H7 (cell line): ENCODE measurements at places on chromosomes 4 and X.

GRCh38 chrX:19541196-19541595 is 25.9 kb upstream of the MAP3K15 start:
- no peak for DNase-seq

GRCh38 chr4:124754681-124755080 is 42.1 kb upstream of the ANKRD50 start:
- no peak for DNase-seq

DNA sequence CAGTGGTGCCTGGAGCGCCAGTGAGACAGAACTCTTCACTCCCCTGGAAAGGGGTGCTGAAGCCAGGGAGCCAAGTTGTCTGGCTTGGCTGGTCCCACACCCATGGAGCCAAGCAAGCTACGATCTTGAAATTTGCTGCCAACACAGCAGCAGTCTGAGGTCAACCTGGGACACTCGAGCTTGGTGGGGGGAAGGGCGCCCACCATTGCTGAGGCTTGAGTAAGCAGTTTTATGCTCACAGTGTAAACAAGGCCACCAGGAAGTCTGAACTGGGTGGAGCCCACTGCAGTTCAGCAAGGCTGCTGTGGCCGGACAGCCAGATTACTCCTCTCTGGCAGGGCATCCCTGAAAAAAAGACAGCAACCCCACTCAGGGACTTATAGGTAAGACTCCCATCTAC is 149.5 kb downstream of the EDA2R start:
- no peak for DNase-seq

GRCh38 chrX:48492293-48492910 is 16.4 kb upstream of the PORCN start:
- no peak for DNase-seq

GRCh38 chr4:10808591-10808990 is 124.0 kb upstream of the CLNK start:
- no peak for DNase-seq

DNA sequence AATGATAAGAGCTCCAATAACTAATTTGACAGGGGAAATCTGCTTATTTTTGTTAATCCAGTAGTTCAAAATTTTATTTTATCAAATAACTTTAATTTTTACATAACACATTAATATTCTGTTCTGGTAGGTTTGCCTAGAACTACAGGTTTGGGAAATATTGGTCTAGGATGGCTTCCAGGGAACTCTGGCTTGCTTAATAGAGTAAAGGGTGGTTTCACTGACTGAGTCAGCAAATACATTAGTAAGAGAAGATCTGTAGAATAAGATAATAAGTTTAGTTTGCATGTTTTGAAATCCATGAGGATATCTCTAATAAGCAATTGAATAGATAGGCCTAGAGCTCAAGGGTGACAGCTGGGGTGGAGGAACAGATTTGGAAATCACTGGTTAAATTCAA is 500.7 kb downstream of the ZNF674 start:
- no peak for DNase-seq

DNA sequence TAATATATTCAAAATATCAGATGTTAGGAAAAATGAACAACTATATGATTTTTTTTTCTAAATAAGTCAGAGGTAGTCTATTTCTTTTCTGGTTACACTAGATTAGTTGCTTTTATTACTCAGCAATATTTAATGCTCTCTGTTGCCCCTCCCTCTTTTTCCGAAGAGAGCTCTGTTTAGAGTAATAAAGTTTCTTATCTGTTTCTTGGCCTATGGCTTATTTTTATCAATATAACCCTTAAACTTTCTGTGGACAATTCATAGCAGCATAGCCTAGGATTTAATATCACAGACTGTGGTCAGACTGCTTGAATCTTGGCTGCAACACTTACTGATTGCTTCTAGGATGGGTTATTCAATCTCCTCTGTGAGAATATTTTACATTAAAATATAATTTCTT is 2315.4 kb upstream of the AGA start:
- DNase-seq, result no peak

DNA sequence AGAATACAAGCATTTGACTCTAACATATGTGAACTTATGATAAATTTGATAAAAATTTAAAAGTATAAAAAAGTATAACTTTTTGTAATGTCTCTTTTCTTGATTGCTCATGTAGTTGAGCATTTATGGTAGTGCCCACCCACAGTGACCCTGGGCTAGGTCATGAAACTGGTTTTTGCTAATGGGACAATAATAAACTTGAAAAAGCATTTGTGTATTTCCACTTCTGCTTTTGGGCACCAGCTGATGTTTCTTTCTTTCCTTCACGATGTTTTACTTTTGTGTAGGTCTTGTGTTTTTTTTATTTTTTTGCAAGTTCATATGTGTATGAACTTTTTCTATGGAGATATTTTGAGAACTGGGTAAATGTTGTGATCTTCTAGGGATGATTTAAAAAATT is 313.1 kb downstream of the CBLL2 start:
- no peak for DNase-seq

DNA sequence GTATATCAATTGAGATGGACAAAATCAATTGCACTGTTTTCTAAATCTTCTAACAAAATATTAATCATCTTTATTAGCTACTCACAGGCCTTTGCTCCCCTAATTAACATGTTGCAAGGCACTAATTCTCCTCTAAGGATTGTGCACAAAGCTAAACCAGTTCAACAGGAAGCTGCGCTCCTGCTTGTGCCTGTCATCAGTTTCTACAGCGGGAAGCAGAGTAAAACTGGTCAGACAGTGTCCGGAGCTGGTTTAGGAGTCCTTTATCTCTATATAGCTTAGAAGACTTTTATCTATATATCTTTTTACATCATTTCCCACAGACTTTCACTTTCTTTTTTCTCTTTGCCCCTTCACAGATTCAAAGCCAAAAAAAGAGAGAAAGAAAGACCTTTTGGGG is 79.1 kb downstream of the ELOVL6 start:
- DNase-seq, result no peak

DNA sequence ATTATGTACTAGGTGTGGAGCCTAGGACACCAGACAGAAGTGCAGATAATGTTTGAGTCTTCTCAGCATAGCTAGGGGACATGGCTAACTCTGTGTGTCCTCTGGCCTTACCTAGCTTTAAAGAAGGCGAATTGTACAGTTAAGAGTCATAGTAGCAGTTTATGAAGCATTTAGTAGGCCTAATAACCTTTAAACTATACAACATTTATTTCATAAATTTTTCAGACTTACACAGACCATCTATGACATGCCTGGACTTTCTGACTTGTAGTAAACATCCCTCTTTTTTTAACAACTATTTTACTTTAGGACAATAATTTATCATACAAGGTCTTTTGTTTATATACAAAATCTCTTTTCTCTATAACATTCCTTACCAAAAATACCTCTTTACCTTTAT is 37.4 kb downstream of the ETNPPL start:
- DNase-seq, result no peak

DNA sequence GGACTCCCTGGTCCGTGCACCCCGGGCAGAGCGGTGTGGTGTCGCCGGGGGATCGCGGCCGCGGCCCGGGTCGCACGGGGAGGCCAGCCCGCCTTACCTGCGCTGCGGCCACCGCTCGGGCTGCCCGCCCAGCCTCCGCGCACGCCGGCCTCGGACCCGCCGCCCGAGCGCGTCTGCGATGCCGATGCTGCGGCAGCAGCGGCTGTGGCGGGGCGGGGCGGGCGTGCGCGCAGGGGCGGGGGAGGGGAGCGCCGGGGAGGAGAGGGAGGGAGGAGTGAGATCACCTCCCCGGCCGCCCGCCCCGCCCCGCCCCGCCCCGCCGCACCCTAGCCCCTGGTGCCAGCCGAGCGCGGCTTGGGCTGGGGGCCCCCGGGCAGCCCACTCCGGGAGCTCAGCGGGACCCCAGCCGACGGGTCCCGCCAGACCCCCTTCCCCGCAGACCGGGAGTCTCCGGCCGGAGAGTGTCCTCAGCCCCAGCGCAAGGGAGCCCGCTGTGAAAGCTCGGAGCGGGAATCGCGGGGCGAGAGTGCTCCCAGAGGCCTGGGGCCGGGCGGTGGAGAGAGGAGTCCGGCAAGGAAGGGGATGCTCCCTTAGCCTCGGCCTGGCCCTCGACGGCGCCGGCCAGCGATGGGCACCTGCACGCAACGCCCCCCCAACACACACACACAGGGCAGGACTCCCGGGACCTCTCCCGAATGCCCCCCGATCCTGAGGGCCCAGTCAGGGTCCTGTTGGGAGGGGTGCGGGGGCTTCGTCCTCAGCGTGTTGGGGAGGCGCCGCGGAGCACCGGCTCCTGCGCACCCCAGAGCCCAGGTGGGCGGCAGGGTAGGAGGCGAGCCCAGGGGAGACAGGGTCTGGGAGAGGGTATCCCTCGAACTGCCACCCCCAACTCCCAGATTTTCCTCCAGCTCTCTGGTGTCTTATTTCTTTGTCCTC is at the start of gene L1CAM:
Gene L1CAM, minus strand, starts transcription at position 206 of the 936 bp plus-strand sequence. CDS start 10,337 bp downstream, outside the sequence.
- DNase-seq, result peak; percentile 89

DNA sequence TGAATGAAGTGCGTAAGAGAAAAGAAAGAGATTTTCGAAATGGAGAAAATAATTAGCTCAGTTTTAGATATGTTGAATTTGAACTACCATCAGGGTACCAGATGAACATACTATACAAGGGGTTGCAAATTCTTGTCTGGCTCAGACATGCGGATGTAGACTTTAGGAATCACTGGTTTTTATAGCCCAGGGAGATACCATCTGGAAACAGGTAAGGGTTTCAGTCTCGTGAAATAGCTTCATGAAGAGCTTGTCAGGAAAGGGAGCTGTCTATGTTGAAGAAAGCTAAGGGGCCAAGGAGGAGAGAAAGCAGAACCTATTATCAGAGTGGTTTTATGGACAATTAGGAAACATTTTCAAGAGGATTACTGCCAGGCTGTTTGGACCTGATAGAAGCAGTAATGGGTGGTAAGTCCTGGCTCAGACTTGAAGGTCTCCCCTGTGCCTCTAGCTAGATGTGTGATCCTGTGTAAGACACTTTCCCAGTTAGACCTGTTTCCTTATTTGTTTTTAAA is 6.7 kb downstream of the RAB9A start:
- DNase-seq, result no peak

DNA sequence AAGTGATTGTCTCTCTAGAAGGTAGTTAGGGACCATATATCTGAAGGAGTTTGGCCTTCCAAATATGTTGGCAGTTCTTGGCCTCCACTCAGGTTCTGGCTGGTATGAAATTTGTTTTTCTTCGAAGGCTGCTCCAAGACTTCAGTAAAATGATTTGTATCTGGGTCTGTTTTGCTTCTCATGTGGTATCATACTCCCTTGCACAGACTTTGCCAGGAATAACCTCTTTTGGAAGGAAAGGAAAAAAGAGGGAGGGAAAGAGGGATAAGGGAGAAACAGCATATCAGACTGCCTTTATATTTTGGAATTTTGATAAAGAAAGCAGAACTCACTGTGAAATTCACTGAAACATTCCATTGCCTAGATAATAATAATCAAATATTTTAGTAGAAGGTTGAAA is 242.1 kb upstream of the HHIP start:
- DNase-seq, result no peak

DNA sequence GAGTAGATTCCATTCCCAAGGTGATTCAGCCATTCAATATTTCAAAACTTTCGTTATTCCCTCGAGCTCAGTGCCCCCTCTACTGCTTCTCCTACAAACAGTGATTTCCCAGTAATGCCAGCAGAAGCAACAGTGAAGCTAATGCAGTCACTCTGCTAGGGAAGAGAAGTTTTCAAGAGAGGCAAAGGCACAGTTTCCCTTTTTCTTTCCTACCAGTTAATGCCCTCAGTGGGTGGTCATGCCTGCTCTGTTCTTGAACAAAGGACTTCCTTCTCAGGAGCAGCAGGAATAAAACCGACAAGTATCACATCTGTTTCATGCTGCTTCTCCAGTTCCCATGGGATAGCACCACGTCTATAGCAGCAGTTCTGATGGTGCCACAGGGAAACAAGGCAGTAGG is 317.2 kb downstream of the TENM3 start:
- DNase-seq, result peak; percentile 28

GRCh38 chr4:13694256-13694655 is 66.7 kb upstream of the BOD1L1 start:
- DNase-seq, result no peak

- no peak for DNase-seq
Observed at GRCh38 chr4:126630230-126630629, 1002.5 kb upstream of the INTU start.

GRCh38 chrX:12956704-12957534 is 18.0 kb upstream of the TMSB4X start:
- peak; percentile 59 for DNase-seq

DNA sequence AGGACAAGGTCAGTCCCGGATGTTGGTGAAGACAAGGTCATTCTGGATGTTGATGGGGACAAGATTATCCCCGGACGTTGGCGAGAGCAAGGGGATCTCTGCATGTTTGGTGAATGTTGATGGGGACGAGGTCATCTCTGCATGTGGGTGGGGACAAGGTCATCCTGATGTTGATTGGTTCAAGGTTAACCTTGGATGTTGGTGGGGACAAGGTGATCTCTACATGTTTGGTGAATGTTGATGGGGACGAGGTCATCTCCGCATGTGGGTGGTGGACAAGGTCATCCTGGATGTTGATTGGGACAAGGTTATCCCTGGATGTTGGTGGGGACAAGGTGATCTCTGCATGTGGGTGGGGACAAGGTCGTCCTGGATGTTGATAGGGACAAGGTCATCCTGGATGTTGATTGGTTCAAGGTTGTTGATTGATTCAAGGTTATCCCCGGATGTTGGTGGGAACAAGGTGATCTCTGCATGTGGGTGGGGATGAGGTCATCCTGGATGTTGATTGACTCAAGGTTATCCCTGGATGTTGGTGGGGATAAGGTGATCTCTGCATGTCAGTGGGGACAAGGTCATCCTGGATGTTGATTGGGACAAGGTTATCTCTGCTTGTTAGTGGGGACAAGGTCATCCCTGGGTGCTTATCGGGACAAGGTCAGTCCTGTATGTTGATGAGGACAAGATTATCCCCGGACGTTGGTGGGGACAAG is 28.8 kb upstream of the PLCXD1 start:
- DNase-seq, result no peak

- peak; percentile 22 for DNase-seq
Observed at GRCh38 chr4:185282968-185283367, 73.6 kb downstream of the SNX25 start.

DNA sequence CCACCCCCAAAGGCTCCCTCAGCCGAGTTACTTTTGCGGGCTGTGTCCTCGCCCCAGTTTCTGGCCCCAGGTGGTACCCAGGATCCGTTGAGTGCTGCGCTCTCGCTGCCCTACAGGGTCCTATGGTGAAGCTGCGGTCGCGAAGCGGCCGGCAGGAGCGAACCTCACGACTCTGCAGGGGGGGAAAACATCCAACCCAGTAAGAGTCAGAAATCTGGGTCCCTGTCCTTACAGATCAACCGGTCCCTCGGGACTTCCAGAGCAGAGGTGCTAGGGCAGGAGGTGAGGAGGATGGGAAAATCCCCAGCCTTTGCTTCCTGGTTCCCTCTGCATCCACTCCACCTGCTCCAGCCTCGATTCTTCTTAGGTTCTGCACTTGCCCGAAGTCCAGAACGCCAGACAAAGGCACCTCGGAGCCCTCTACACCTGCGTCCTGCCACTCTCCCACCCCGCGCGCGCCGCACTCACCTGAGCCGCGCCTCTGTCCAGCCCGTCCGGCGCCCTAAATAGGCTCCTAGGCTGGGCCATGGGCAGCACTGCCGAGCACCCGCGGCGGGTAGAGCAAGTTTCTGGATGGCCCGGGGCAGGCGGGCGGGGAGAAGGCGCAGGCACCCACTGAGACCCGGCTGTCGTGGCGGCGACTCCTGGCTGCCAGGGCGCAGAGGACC is at the start of gene HS3ST1:
Gene HS3ST1, minus strand, starts transcription at position 664 of the 668 bp plus-strand sequence. CDS start 28,889 bp downstream, outside the sequence.
- peak; percentile 61 for DNase-seq
